ENCODE measurements at places on chromosomes 3 and 15.
A peak's percentile ranks its signal among the peaks of the same experiment; 100 is the strongest.

- no peak for DNase-seq
Measured at GRCh38 chr15:58477170-58477569, 45.4 kb downstream of the LIPC start.

GRCh38 chr15:76035593-76035992 is 23.4 kb upstream of the NRG4 start:
- DNase-seq = no peak

DNA sequence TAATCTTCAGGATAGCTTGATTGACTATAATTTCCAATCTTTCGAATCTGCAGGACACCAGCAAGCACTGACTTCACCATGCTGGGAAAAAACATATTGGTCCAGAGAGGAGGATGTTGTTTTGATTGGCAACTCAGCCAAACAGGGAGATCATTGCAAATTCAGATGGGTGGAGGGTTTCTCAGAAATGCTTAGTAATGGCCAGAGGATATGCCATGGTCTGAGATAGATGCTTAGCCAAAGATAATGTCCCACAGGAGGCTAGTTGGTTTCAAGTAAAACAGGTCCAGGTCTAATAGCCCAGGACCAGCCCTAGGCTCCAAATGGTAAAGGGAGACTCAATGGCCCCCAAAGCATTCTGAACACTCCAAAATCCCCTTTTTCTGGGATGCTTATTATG is 46.7 kb upstream of the CCDC80 start:
- DNase-seq = no peak

DNA sequence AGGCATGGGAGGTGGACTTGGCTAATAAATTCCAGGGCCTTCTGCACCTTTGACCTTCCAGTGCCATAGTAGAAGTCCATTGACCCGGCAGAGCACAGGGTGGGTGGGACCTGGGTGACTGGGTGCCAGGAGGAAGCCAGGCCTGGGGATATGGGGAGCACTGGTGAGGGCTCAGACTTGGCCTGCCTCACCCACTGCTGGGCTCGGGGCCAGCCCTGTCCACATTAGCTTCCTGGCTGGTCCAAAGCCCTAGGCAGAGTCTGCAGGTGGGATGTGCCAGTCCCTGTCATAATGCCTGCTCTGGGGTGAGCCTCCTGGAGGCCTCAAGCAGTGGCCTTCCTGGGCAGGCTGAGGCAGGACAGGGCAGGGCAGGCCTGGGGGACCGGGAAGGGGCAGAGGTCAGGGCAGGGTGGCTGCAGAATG is 38.1 kb upstream of the CHRNB4 start:
- DNase-seq = no peak

DNA sequence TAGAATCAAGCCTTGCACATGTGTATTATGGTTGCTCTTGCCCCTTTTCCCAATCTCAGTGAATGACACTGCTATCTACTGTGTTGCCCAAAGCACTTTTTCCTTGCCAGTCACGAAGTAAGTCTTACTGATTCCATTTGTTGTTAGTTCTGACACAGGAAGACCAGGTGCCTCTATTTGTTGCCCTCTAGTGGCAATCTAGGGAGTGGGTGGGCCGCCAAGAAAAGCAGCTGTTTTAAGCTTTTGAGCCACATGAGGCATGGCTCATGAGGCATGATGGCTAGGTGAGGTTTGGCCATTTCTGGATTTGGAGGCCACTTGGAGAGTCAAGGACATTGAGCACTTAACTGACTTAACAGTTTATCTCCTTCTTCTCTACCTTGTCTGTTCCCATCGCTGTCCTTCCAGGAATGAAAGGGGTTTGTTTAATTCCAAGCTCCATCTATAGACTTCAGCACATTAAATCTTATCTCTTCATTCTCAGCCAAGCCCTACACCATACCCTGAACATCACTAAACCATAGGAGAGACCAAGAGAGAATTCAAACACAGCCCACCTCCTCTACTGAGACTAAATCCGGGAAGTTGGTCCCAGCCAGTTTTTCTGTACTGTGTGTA is 103.1 kb downstream of the HCN4 start:
- DNase-seq = peak; percentile 59

GRCh38 chr3:188194332-188194731 is 40.4 kb downstream of the LPP start:
- DNase-seq = no peak

GRCh38 chr15:52551762-52552161 is 17.1 kb downstream of the ARPP19 start:
- DNase-seq = no peak

- DNase-seq = no peak
Measured at GRCh38 chr3:14431917-14432834, 29.8 kb downstream of the SLC6A6 start.

DNA sequence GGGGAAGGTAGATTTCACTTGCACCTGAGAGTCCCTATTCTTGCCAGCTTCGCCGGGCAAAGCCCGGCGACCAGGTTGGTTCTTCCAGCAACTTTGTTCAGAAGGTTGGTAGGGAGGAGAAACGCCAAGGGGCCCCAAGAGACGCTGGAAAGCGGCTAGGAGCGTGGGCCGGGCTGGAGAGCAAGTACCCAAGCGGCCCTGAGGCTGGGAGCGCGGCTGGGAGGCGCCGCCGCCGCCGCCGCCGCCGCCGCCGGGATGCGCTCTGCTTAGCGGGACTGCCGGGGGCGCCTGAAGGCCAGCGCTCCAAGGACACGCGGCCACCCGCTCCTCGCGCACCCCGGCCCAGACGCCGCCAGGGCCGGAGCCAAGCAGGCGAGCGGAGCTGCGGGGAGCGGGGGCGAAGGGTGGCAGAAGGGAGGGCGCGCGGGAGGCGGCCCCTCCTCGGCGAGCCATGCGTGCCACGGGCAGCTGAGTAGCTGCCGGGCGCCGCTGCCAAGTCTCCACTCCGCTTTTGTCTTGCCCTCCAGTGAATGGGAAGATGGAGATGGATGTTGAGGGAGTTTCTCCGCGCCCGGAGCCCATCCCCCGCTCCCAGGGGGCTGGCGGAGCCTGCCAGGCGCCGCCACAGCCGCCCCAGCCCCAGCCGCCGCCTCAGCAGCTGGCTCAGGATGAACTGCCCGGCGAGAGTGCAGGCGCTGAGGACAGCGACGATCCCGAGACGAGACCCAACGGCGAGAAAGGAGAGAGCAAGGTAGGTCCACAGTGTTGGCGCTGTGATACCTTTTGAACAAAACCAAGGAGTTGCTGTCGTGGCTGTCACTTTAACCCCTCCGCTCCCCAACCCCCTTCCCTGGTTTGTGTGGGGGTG is 227.4 kb upstream of the AZI2 start:
- DNase-seq = peak; percentile 49

GRCh38 chr3:56764904-56765547 is 36.7 kb downstream of the ARHGEF3 start:
- DNase-seq = no peak

GRCh38 chr3:99711351-99711750 is 73.0 kb downstream of the COL8A1 start:
- DNase-seq = no peak

DNA sequence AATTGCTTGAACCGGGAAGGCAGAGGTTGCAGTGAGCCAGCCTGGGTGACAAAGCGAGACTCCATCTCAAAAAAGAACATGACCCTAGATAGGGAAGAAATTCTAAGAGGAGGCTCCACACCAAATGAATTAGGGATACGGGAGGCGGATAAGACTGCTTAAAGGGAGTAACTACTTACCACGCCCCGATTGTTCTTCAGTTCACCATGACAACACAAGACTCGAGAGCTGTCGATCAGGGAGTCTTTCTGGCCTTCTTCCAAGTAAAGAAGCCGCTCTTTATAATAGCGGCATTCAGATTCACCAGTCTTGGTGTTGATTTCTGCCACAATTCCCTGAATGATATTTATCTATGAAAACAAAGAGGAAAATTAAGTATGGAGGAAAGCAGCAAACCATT is 53.9 kb upstream of the TASOR start:
- DNase-seq = no peak

DNA sequence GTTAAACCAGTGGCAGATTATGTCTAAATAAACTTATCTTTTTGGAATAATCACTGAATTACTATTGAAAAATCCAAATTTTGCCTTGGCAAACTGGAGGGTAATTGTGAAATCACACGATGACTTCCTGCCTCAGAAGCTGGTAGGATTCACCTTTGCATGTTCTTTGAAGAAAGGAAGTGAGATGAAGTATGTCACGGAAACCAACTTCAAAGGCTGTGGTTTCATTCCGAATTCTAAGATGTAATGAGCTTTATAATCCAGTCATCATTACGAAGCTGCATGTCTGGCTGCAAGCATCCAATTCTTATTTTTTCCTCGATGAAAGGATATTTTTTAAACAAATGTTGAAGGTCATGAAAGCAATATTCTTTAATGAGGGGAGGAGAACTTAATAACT is 15.0 kb upstream of the ZBED2 start:
- DNase-seq = no peak

DNA sequence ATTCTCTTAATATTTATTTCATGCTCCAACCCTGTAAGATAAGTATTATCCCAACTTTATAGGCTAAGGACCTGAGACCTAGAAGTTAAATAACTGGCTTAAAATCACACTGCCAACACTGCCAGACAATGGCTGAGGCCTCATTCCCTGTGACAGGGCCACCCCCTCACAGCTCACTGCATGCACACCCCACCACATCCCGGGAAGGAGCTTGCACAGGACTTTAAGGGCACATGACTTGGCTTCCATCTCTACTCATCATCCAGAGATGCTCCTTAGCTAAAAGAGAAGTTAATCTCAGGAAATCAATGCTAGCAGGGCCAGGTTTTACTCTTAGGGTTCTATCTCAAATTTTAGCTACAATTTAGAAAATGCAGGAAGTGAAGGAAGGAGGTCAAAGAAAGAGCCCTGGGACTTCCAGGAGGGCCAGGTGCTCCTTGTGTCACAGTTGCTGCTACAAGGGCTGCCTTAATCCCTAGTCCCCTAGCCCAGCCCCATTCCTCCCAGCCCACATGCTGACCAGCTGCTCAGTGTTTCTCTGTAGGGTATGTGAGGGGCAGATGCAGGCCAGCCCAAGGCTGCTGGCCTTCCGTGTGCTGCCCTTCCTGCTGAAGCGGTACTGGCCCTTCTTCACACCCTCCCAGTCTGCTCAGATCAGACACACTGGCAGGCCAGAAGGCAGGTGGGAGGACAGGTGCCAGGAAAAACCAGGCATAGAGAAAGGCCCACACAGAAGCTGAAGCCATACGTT is 53.5 kb downstream of the WWTR1 start:
- peak; percentile 66 for DNase-seq

DNA sequence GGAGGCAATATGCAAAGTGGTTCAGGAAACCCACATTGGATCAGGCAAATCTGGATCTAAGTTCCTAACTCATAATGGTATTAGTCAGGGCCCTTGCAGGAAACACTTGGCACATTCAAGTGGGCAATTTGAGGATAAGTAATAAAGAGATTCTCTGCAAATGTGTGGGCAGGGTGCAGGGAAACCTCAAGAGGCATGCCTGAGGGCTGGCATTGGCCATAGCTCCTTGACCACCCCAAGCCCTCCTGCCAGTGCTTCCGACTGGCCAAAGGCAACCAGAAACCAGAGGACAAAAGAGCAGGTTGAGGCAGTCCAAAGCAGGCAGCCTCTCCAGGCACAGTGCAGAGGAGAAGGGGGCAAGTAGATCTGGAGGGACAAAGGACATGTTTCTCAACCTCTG is 130.8 kb upstream of the SNTN start:
- no peak for DNase-seq

DNA sequence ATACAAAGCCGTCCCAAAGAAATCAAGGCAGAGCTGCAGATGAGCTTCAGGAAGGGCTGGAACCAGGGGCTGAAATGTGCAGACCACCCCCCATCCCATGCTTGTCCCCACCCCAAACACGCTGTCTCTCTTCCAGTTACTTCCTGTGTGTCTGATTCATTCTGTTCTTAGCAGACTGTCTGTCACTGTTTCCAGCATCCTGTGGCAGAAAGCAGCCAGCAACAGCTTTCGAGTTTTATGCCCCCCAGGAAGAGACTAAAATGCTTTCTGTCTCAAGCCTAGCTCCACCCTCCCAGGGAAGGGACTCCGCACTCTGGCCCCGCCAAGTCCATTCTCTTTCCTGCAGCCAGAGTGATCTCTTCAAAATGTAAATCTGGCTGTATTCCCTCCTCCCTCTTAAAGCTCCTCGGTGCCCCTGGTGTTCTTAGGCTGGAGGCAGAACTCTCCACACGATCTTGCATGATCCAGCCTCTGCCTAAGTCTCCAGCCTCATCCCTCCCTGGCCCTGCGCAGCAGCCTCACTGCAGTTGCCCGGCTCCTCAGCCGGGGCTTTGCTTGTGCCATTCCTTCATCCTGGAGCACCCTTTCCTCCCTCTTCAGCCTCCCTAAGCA is 41.5 kb downstream of the HRH1 start:
- no peak for DNase-seq

DNA sequence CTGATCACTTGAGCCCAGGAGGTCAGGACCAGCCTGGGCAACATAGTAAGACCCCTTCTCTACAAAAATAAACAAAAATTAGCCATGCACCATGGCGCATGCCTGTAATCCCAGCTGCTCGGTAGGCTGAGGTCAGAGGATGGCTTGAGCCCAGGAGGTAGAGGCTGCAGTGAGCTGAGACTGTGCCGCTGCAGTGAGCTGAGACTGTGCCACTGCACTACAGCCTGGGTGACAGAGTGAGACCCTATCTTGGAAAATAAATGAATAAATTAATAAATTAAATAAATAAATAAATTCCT is 10.8 kb downstream of the SHISA5 start:
- peak; percentile 38 for DNase-seq

GRCh38 chr15:65275104-65275727 is 11.5 kb downstream of the PARP16 start:
- no peak for DNase-seq

DNA sequence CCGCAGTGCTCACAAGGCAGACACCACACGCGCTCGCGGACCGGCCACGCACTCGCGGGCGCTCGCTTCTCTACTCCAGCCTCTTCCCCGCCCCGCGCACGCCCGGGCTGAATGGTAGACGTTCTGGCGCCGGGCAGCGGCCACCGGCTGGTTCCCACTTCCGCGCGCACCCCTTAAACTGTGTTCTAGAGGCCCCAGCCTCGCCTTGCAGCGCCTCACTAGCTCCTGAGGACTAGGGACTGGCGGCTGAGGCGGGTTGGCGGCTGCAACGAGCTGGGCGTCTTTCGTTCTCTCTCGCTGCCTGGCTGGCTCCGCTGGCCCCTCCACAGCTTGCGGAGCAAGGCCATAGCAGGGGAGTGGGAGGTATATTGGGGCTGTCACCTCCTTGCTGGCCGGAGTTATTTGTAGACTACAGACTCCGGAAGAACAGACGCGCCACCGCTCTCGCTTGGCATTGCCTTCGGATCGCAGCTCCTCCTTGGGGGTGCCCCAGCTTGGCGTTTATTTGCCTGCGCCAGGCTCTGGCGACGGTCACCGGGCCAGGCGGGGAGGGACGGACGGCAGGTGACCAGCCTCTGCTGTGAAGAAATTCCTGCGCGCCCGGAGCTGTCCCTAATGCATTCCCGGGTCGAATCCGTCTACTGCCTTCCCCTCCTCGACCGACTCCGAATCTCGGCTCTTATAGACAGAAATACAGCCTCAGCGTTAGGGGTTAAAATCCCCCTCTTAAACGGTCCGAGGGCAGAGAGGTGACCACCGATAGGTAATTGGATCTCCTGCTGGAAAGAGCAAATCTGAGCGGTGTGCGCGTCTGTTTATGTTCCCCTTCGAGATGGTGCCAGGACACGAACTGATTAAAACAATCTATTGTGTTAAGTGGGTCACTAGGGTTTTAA is 1.3 kb downstream of the GREM1 start:
- DNase-seq = peak; percentile 14

Measured in WERI-Rb-1 (cell line).